CD4-positive, alpha-beta T cell treated with Interleukin-12 subunit alpha and Interleukin-12 subunit beta, for 1 hour (primary cell): ENCODE measurements at places on chromosomes 1 and 21.

- peak; percentile 52 for DNase-seq
Observed at GRCh38 chr1:172135076-172135672, 285.3 kb upstream of the C1orf105 start.

DNA sequence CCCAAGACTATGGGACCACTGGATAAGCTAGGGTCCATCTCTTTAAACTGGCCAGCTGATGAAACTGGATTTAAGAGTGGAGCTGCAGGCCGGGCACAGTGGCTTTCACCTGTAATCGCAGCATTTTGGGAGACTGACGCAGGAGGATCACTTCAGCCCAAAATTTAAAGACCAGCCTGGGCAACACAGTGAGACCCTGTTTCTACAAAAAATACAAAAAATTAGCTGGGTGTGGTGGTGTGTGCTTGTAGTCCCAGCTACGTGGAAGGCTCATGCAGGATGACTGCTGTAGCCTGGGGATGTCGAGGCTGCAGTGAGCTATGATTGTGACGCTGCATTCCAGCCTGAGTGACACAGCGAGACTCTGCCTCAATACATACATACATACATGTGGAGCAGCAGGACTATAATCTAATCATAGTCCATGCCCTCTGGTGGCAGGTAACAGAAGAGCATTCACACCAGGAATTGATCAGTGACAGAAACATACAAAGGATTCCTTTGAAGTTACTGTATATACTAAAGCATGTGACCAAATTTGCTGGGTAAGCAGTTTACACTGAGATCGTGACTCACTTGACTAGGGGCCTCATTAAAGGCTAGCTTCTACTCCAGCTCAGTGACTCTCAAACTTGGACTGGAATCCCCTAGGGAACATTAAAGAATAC, 101.5 kb upstream of the SLFNL1 start:
- peak; percentile 2 for DNase-seq

DNA sequence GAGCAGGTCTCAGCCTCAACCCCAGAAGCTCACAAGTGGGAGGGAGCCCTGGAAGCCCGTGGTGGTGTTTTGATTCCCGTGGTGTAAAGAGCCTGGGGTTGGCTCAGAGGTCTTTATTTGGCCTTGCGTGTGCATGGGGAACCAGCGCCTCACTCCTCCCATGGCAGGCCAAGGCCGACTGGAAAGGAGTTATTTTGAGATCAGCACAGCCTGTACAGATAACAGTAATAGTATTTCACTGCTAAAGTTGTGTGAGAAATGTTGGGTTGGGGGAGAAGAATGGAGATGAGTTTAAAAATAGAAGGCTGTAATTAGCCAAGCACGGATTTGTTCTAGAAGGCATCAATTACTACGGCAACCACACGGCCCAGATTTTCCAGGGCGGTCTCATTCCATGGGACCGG, 186.5 kb downstream of the DYRK1A start:
- no peak for DNase-seq

DNA sequence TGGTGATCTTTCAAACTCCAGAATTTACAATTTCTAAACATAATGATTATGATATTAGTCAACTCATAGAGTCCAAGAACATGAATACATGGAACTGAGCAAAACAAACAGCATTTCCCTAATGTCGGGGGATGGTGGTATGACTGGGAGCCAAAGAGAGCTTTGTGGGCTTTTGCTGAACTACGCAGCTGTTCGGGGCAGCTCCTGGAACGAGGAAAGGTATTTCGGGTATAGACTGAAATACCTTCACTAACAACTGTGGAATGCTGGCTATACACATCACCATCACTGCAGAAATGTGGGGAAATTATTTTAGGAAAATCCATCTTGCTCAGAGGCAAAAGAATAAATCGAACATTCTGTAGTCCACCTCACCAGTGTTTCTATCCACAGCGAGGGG, 30.2 kb upstream of the VPS26C start:
- no peak for DNase-seq

DNA sequence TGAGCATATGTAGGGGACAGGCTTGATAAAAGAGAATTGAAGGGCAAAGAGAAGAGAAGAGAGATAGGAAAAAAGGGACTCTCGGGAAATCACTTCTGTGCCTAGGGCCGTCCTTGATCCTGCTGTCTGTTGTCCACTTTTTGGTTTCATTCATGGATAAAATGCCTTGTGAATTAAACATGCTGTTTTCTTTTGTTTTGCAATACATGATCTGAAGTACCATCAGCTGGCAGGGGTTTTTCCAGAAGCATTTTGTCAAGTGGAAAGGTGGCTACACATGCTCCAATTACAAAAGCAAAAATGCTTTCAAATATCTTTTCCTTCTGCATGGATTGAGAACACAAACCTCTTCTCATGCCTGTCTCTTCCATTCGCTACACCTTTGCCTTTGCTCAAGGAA, 361.7 kb downstream of the PDE4B start:
- DNase-seq = no peak

- DNase-seq = peak; percentile 74
Observed at GRCh38 chr1:110765640-110766335, 91.0 kb upstream of the KCNA3 start.

GRCh38 chr1:38581396-38581795, 278.2 kb downstream of the RRAGC start:
- DNase-seq = no peak

GRCh38 chr1:154847891-154848290, 22.2 kb downstream of the KCNN3 start:
- DNase-seq = no peak

DNA sequence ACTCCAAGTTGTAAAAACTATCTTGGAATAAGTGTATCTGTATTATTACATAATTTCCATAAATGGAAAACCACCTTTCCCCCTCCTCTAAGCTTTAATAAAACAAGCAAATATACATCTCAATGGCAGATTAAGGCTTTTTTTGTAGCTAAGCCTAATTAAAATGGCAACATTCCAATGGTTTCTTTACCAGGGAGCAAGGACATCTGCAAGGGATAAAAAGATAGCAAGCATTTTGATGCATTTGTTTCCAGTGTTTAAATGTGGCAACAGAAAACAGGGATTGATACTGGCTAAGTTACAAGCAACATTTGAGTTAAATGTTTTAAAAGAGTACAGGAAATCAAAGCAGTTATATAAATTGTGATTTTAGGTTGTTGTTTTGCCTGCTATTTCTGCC, 1012.7 kb downstream of the ADGRL2 start:
- no peak for DNase-seq

- DNase-seq = peak; percentile 77
Observed at GRCh38 chr1:32372149-32372756, 9.9 kb downstream of the TSSK3 start.

DNA sequence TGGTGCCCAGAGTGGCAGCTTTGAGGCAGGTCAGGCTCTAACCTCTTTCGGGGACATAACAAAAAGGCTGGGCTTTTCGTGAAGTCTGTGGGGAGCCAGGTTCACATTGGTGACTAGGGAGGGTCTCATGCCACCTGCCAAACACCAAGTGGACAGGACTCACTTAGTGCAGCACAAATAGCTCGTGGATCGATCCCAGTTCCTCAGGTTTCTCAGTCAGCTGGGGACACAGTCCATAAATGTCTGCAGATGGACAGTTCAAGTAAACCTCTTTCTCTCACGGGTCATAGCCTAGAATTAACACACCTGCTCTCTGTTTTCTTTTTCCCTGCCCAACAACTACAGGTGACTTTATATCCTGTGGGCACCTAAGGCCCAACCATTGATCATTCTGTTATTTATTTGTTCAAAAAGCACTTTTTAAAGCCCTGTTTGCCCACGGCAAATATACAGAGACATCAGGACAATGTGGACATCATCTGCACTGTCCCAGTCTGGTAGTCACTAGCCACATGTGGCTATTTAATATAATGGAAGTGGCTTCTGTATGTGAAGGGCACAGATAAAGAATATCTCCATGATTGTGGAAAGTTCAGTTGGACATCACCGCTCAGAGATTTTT, 53.5 kb downstream of the CAPN2 start:
- DNase-seq = no peak

DNA sequence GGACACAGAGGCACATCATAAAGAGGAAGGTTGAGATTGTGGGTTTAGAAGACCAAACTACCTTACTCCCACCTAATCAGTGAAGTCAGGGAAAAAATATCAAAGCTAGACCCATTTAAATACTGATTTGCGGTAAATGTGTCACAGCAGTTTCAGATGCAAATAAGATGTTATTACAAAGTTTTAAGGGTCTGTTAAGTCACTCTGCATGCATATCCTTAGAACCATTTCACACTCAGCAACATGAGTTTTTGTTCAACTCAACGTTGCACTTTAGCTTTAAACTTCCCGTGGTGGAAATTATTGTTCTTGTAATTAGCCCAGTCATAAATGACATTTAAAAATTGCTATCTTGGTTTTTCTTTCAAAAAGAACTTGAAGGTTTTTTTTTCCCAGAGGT, 34.8 kb downstream of the RPAP2 start:
- DNase-seq = no peak

DNA sequence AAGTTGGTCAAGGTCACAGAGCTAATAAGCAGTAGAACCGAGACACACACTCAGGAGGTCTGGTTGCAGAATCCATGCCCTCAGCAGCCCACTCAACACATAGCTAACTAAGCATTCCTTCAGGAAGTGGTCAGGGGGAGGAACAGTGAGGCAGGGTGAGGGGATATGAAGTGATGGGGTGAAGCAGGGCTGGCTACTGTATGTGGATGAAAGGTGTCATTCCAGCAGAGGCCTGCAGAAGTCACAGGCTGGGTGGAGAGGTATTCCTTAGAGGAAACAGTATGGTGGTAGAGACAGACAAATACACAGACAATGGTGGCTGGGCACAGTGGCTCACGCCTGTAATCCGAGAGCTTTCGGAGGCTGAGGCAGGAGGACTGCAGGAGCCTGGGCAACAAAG, 14.1 kb downstream of the TMCO4 start:
- no peak for DNase-seq

- no peak for DNase-seq
Observed at GRCh38 chr1:159009287-159009686, 420 bp upstream of the IFI16 start.

- DNase-seq = no peak
Observed at GRCh38 chr1:35659589-35659988, 18.3 kb upstream of the PSMB2 start.

- DNase-seq = no peak
Observed at GRCh38 chr1:201840490-201840889, 11.5 kb downstream of the IPO9 start.

- DNase-seq = no peak
Observed at GRCh38 chr1:235820061-235820460, 46.6 kb downstream of the LYST start.

GRCh38 chr21:43864962-43865539, at the start of gene AGPAT3:
Gene AGPAT3 (plus strand): TSS chr21:43865223. CDS start chr21:43959682, 94,459 bp downstream.
- DNase-seq = peak; percentile 50

GRCh38 chr1:147897029-147897752, 5.4 kb upstream of the GJA8 start:
- DNase-seq = no peak

DNA sequence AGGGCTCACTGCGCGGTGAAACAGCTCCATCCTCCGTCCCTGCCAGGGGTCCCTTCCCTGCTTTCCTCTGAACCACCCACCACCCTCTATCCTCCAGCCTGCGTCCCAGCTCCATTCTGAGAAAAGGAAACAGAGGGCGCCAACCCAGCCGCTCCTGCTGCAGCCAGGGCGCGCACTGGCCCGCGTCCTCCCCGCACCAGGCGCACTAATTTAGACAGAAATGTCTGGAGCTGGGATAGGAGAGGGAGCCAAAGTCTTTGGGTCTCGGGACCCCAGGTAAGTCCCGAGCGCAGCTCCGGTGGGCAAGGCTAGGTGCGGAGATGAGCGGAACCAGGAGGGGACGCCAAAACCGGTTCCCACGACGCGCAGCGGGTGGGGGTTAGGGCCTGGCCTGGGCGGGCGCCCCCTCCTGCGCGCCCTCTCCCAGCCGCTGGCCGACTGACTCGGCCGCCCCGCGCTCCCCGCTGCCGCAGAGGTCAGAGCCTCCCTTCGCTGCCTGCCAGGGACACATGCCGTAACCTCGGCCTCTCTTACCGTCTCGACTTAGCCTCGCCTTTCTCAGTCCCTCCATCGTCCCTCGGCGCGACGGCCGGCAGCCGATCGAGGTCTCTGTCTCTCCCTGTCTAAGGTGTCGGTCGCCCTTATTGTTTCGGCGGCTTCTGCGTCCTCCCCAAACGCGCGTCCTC, 2.0 kb downstream of the CAMK2N1 start:
- DNase-seq = no peak

DNA sequence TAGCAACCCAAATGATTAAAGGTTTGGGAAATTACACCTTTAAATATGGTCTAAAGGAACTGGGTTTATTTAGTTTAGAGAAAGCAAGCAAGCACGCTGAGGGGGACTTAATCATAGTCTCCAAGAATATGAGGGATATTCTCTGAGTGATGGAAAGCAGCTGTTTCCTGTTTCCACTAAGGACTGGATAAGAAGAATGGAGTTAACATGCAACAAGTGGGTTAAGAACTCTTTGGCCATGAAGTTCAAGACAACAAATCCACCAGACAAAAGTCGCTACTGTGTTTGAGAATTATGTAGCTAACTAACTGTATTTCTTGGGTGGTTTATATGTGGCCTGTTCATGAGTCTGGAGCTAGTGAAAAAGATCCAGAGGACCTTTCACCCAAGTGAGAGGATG, 85.7 kb downstream of the TGFB2 start:
- no peak for DNase-seq

- DNase-seq = no peak
Observed at GRCh38 chr1:223017291-223017690, 125.8 kb downstream of the TLR5 start.

DNA sequence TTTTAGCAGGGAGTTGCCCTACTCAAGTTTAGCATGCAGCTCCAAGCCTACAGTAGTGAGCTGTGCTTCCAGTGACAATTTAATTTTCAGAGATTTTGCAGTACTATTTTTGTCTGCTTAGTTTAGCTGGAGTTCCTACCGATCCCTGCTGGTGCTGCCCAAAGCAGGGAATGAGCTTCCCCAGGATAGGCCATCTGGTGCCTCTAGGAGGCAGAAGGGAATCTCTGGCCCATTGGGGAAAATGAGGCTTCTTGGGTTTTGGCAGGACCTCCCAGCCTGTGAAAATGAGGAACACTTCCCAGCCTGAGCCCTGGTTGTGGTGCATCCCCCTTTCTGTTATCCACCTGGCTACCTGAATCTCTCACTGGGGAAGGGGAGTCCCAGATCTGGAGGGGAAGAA, 149.2 kb downstream of the RASAL2 start:
- DNase-seq = no peak
